ENCODE measurements at places on chromosomes 11 and 22.

- DNase-seq: no peak
Observed at GRCh38 chr22:22073769-22074561, 91.4 kb upstream of the TOP3B start.

- DNase-seq: no peak
Observed at GRCh38 chr11:84413549-84413948, 1127.4 kb upstream of the CCDC90B start.

- no peak for DNase-seq
Observed at GRCh38 chr11:96075532-96075959, 151.6 kb upstream of the MTMR2 start.

GRCh38 chr22:21032868-21033688 is 717 bp upstream of the SLC7A4 start:
- no peak for DNase-seq

DNA sequence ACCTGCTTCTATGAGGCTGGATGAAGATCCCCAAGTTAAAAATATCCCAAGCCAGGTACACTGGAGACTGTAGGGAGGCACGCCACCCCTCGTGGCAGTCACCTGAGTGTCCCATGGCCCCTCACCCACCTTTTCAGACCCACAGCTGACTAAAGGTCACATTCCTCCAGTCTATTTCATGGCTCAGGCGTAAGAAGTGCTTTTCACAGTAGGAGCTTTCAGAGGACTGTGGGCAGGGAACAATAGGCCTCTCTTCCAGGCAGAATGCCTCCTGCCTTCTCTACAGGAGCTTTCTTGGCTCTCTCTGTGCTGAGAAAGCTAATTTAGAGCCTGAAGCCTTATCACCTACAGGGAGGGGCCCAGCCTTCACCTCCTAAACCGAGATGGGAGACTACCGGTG is 73.8 kb downstream of the C11orf58 start:
- no peak for DNase-seq

- no peak for DNase-seq
Observed at GRCh38 chr11:70779433-70780245, 381.3 kb downstream of the CTTN start.

- DNase-seq: no peak
Observed at GRCh38 chr11:90783111-90783510, 560.3 kb upstream of the CHORDC1 start.
